Left lung (tissue), 14 donors: ENCODE measurements at places on chromosomes 12 and 14. TPM values are rescaled to one million over a fixed set of nuclear protein-coding genes. Genes with fewer than 3 reads are reported as not detected.

The PLCZ1 gene
- not detected for total RNA-seq

The SLC6A13 gene
- 2.8 TPM for total RNA-seq

The MON2 gene
- 48.5 TPM for total RNA-seq

The YBX3 gene
- total RNA-seq, result 195 TPM

The KLRK1 gene
- 2.6 TPM for total RNA-seq

The ADGRD1 gene
- total RNA-seq, result 70.2 TPM

The AGAP2 gene
- 5.8 TPM for total RNA-seq

The ASCL1 gene
- 0.34 TPM for total RNA-seq

The ENDOU gene
- not detected for total RNA-seq

The LRRC10 gene
- not detected for total RNA-seq

The PPP1R3E gene
- total RNA-seq, result 18.6 TPM

DNA sequence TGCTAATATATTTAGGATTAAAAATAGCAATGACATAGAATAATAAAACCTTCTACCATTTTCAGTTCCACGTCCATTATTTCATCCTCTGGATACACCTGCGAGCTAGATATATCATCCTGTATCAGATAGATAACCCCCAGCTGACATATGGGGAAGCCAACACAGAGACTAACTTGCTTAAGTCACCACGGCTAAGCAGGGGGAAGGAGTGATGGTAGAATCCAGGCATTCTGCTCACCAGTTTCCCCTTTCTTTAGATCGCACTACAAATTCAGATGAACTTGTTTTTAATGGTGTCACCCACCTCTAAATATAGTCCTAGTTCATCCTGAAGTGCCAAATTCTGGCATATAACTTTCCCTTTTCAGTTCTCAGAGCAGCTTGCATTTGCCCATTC is 110.1 kb downstream of the TXNDC16 start:
- DNase-seq, result no peak

GRCh38 chr12:51390891-51391282 is 319 bp downstream of the GALNT6 start:
- no peak for DNase-seq

- no peak for DNase-seq
Observed at GRCh38 chr14:76868454-76869170, 42.4 kb downstream of the LRRC74A start.

DNA sequence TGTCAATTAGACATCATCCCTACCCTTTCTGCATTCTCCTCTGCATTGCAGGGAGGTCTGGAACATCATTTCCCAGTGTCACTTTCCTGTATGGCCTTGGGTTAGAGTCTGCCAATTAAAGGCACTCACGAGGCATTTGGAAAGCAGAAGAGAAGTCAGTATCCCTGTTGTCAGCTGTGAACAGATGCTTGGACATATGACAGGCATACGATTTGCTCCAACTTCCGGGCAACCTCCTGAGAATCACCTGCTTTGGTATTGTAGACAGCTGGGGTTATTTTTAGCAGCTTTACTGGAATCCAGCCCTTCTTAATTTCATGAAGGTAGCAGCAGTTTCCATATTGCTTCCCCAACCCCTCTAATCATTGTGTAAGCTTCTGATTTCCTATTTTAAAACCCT is 88.7 kb upstream of the DHRS4 start:
- DNase-seq, result no peak

DNA sequence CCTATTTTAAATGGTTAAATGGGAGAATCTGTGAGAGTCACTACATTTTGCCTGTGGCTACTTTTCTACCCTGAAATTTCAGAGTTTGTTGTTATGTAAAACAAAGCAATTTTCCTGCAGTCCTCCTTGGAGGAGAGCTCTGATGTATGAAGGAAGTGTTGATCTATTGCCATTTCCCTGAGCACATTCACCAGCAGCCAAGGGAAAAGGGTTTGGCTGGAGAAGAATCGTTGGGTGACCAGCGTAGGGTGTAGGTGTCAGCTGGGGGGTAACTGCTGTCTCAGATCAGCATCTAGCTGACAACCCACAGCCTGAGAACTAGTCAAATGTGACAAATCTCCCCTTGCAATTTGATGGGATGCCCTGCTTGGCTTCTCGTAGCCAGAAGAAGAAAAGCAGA is 230.5 kb downstream of the PDZRN4 start:
- DNase-seq, result no peak

GRCh38 chr12:24069532-24070395 is 120.3 kb upstream of the SOX5 start:
- no peak for DNase-seq

GRCh38 chr12:65694130-65694529 is 130.2 kb upstream of the HMGA2 start:
- DNase-seq, result no peak

DNA sequence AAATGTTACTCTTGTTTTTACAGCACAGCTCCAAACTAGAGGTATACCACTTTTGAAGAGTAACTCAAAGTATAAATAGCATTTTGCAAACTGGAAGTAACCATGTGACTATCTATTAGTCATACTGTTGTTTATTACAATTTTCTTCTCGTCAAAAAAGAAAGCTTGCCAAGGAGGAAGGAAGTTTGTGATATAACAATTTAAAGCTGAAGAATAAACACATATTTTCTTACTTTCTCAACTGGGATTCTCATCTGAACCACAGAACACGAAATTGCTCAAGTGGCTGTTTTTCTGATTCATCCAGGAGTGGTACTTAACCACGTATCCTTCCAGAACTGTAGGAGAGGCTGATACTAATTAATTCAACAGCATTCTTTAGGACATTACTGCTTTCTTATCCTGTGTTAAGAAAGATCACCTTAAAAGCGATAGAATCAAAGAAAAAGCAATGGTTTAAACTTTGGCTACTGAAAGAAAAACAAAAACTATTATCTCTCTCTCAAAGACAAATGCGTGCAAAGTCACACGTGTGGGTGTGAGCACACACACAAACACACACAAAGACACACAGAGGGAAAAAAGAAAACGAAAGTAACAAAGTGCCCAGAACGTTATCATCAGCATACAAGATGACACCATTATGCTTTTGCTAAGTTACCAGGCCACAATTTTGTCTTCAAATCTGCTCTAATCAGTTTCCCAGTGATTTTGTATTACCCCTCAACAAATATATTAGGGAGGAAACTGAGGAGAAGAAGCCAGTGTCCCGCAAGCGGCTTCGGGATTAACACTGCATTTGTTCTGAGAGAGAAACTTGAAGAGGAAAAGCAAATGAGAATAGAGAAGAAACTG is at the start of gene CLEC2B:
TSS of gene CLEC2B (minus strand) at position 48 of the 855 bp plus-strand sequence.
- no peak for DNase-seq

GRCh38 chr14:91306547-91306946 is 62.0 kb upstream of the GPR68 start:
- no peak for DNase-seq

GRCh38 chr14:50947446-50947845 is 3.2 kb upstream of the PYGL start:
- DNase-seq, result no peak

DNA sequence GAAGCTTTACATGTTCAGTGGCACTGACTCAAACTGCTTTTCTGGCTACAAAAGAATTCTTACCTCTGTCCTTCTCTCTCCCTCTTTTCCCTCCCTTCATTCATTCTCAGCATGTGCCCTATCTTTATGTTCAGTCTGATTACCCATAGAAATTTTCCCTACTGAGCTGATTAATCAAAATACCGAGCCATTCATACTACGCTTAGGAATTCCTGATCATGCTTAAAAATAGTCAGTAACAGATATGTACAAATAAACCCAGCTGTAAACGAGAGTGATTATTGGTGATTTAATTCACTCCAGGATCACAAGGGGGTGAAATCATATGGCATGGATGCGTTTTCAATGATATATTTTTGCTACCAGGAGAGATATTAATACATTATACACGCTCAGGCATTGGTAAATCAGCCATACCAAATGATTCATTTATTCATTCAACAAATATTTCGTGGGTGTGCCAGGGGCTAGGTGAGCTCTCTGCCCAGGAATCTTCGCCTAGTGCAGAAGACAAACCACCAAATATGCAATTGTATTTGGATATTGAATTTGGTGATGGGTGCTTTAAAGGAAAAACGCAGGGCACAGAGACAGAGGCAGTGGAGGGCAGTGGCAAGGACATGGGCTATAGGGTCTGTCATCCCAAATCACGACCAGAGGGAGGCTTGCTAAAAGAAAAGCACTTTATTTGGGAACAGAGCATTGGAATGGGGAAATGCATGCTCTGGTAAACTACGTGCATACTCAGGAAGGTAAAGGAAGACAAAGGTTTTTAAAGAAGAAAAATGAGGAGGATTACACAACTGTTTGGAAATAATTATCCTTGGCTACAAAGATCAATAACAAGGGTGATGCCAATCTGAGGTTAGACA is 13.9 kb upstream of the VRK1 start:
- DNase-seq, result no peak

DNA sequence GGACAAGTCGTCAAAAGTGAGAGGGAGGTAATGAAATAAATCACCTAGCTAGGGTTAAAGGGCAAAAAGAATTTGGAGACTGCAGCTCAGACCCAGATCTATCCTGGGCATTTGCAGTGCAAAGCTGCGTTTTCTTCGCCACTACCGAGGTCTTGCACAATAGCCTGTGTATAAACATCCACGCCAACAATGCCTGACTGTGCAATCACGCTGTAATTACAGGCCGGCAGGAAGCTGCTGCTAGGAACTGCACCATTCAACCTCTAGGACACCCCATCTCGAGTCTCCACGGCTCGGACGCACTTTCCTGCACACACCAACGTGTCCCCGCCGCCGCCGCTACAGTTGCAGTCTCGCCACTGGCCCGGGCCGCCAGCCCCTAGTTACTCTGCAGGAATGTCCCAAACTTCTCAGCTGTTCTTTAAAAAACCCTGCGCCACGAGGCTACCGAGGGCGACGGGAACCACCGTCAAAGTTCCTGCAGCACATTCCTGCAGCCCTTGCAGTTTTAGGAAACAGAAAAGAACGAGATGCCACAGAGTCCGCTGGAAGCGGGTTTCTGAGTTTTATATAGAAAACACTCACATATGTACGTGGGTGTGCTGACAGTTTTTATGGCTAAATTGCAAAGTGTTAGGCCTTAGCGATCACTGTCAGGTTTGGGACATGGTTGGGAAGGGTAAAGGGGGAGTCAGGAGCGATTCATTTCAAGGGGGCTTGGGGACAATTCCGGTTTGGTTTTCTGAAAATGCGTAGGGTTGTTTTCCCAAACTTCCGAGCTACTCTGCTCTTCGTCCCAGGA is 65.6 kb upstream of the PTGR2 start:
- DNase-seq, result peak; percentile 92

- DNase-seq, result no peak
Observed at GRCh38 chr12:31578632-31579031, 12.3 kb downstream of the DENND5B start.

- no peak for DNase-seq
Observed at GRCh38 chr12:1865284-1865866, 45.0 kb downstream of the LRTM2 start.

- DNase-seq, result no peak
Observed at GRCh38 chr12:112191840-112192321, 66.5 kb downstream of the TRAFD1 start.

GRCh38 chr12:26231470-26231869 is 36.1 kb downstream of the SSPN start:
- DNase-seq, result no peak

DNA sequence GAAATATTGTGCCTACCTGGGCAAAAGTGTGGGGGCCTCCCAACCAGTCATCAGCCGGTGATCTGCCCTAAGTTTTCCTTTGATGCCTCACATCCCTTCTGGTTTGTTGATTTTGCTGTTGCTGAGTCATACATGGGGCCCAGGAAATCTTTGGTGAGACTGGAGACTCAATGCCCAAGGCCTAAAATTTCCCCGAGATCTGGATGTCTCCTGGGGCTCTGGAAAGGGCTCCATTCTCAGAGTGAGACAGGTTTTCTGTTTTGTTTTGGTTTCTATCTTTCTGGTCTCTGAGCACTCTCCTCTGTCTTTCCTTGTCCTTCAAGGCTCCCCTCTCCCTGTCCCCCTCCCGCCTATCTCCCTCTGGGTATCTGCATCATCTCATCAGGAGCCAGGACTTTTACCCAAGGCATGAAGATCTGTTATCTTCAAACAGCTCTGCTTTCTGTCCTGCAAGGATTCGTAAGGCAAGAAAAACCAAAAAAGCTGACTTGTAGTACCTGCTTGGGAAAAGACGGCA is 152.8 kb upstream of the MAX start:
- DNase-seq, result no peak

DNA sequence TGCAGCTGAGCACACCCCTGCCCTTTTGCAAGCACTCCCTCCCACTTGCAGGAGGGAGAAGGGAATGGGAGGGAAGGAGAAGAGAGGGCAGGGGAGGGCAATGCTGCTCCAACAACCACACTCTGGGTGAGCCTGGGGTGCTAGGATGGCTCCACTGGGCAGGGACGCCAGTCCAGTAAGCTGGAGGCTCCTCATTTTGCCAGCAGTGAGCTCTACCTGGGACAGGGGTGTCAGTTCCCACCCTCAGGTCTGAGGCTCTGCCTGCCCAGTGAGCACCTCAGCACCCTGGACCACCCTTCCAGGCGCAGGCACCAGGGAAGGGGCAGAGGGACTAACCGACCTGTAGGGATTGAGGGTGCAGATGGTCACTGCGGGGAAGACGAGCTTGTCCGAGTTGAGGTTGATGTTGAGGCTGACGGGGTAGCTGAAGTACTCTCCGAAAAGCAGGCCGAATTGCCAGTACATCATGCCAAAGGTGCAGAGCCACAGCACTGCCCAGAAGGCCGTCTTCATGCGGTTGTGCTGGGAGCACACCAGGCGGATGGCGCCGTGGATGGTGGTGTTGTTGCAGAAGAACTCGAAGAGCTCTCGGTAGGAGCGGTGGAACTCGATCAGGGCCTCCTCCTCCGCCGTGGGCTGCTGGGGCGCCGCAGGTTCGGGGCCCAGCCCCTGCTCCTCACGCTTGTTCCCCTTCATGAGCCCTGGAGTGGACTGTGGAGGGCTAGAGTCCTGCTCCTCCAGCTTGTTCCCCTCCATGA is 1.2 kb downstream of the SCNN1A start:
- DNase-seq, result no peak

- no peak for DNase-seq
Observed at GRCh38 chr12:18975933-18976332, 153.6 kb upstream of the PLEKHA5 start.
